ENCODE measurements at places on chromosomes 16 and 17. TPM values are rescaled to one million over a fixed set of nuclear protein-coding genes. Genes with fewer than 3 reads are reported as not detected.

DNA sequence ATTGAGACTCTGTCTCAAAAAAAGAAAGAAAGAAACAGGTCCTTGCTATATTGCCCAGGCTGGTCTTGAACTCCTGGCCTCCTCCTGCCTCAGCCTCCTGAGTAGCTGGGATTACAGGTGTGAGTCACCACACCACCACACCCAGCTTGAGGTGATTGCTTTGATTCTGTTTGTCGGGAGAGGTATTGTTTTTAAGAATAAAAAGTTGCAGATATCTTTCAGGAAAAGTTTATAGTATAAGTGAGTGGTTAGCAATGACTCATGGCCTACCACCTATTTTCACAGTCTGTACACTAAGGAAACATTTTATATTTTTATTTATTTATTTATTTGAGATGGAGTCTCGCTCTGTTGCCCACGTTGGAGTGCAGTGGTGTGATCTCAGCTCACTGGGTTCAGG is 45.0 kb downstream of the RHOT1 start:
- no peak for DNase-seq

Gene TIGD7
- 5.3 TPM for total RNA-seq

- no peak for DNase-seq
These were observed 9.8 kb upstream of the MAP3K14 start for GRCh38 chr17:45326626-45327025.

Gene LRRC3C
- total RNA-seq: not detected

Gene GNGT2
- total RNA-seq: not detected

GRCh38 chr17:45703348-45703747 is 80.8 kb upstream of the CRHR1 start:
- no peak for DNase-seq
